ENCODE measurements at places on chromosomes 4 and X. TPM values are rescaled to one million over a fixed set of nuclear protein-coding genes. Genes with fewer than 3 reads are reported as not detected.

The DCAF4L1 gene
- 65.3 TPM for total RNA-seq

The PRICKLE3 gene
- total RNA-seq, result 6.1 TPM

The SMC1A gene
- total RNA-seq, result 37.7 TPM

The TMEM154 gene
- 0.56 TPM for total RNA-seq

The STK32B gene
- total RNA-seq, result 22.6 TPM

The CD38 gene
- 1.0 TPM for total RNA-seq

The MAGEH1 gene
- 119 TPM for total RNA-seq

The POU4F2 gene
- 0.93 TPM for total RNA-seq

The CCDC158 gene
- 51.9 TPM for total RNA-seq

The ARHGAP24 gene
- 9.4 TPM for total RNA-seq

The P2RY8 gene
- total RNA-seq, result 0.24 TPM

The NRK gene
- 4.5 TPM for total RNA-seq

The SLC26A1 gene
- total RNA-seq, result 2.0 TPM

The USP38 gene
- 22.9 TPM for total RNA-seq

The VSIG1 gene
- total RNA-seq, result 333 TPM

The BLTP1 gene
- total RNA-seq, result 133 TPM

The CXCL13 gene
- total RNA-seq, result 0.56 TPM

The CWH43 gene
- 1.2 TPM for total RNA-seq

The FMR1NB gene
- 70.7 TPM for total RNA-seq

The GAGE12F gene
- total RNA-seq, result 1.2 TPM

The APLN gene
- total RNA-seq, result 2.8 TPM

The FAM53A gene
- total RNA-seq, result 60.8 TPM

The ARHGAP10 gene
- total RNA-seq, result 83.5 TPM

The HSFX3 gene
- total RNA-seq, result 8.7 TPM

The PABPC5 gene
- total RNA-seq, result 5.9 TPM

The USP26 gene
- total RNA-seq, result 1.9 TPM

The NUDT10 gene
- total RNA-seq, result 175 TPM

The TEX13D gene
- total RNA-seq, result 8.2 TPM

The TMEM47 gene
- 6.6 TPM for total RNA-seq

The HPSE gene
- total RNA-seq, result 2.3 TPM

The TEX13B gene
- total RNA-seq, result 1.7 TPM

The JADE3 gene
- total RNA-seq, result 22.9 TPM

The FAM47A gene
- 1.9 TPM for total RNA-seq

The LPAR4 gene
- total RNA-seq, result 0.94 TPM

The STEEP1 gene
- 43.4 TPM for total RNA-seq
